ENCODE measurements at places on chromosomes 5 and 9.

- no peak overlapping the region for H3K4me3 ChIP-seq
- H3K27ac ChIP-seq = no peak overlapping the region
- no peak for DNase-seq
- no peaks in the 10 kb centered on the region for H3K4me1 ChIP-seq
These were observed 549.9 kb downstream of the IRX1 start for GRCh38 chr5:4145511-4145910.

DNA sequence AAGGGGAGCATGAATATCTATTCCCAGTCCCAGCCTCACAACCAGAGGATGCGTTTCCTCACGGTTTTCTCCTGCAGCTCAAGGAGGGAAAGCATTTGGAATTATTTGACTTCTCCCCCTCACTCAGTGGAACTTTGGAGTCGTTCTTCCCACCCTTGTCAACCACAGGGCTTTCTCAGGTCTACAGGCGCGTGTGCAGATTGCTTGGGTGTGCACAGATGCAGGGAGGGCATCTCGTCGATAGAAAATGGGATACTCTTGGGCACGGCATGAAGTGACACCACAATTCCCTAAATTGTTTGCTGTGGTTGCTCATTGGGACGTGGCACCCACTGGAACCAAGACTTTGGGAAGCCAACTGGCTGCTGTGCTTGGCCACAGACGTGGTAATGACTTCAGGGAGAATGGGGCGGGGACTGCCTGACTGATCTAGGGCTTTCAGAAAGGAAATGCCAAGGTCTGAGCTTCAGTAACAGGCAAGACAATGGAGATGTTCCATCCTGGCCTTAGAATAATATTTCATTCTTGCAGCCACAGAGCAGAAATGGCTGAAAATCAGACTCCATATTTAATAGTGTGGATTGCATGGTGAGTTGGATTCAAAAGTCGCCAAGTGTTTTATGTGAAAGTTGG, 12.2 kb upstream of the OBP2B start:
- no peak for DNase-seq
- H3K4me3 ChIP-seq = no peak overlapping the region

DNA sequence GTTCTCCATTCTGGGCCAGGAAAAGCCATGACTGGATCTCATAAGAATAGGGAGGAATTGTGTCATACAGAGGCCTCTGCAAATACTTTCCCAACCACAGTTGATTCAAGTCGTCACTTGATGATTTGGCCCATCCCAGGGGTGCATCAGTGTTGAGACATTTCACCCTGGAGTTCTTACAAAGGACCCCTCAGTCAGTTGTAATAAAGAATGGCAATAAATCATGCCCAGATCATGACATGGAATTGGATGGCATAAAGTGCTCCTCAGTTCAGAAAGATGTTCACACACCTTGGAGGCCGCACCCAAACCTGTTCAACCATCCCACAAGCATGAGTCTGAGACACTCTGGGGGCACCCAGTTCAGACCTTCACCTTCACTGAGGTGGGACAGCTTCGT, 168.1 kb downstream of the NR3C1 start:
- H3K36me3 ChIP-seq = no peaks in the 10 kb centered on the region
- no peak overlapping the region for H3K4me3 ChIP-seq
- no peaks in the 10 kb centered on the region for H3K27me3 ChIP-seq
- H3K27ac ChIP-seq = no peak overlapping the region
- no peak for DNase-seq
- H3K4me1 ChIP-seq = no peaks in the 10 kb centered on the region

GRCh38 chr5:126354012-126354857, 69.0 kb upstream of the GRAMD2B start:
- H3K4me1 ChIP-seq = peaks cover 3% of the 10 kb centered on the region
- H3K36me3 ChIP-seq = no peaks in the 10 kb centered on the region
- no peak for DNase-seq

DNA sequence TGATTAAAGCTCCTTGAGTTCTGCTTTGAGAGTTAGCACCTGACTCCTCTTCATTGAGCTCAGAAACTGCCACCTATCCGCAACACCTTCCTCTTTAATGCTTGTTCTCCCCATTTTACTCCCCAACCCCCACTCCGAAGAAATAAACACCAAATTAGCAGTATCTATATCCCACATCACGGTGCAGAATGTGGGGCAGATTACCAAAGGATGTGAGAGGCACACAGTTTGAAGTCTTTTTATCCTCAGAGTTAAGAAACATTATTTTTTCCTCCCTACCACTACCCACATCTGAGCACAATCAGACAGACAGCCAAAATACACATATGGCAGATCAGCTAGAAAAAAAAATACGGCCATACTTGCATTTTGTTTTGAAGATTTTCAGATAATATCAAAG, 26.1 kb upstream of the IL7R start:
- H3K27ac ChIP-seq = no peak overlapping the region
- H3K27me3 ChIP-seq = no peaks in the 10 kb centered on the region
- no peaks in the 10 kb centered on the region for H3K36me3 ChIP-seq
- H3K4me1 ChIP-seq = no peaks in the 10 kb centered on the region

GRCh38 chr9:17862101-17862500, 283.2 kb downstream of the SH3GL2 start:
- no peak for DNase-seq
- H3K36me3 ChIP-seq = no peaks in the 10 kb centered on the region
- H3K27me3 ChIP-seq = no peaks in the 10 kb centered on the region
- H3K4me1 ChIP-seq = no peaks in the 10 kb centered on the region
- H3K27ac ChIP-seq = no peak overlapping the region

DNA sequence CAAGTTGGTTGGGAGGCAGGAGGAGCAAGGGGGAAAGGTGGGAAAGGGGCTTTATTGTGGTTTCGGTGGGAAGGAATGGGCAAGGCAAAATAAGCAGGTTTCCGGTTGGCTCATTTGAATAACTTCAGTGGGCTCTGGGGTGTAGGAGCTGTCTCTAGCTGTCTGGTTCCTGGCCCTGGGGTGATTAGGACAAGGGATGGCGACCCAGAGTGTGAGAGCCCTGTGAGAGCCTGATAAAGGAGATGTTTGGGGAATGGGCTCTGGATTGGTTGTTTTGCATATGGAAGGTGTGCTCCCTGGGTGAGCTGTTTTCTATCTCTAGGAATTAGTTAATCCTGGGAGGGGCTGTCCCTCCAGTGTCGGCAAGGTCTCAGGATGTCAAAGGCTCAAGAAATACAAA, 15.4 kb downstream of the ANKRD34B start:
- H3K27ac ChIP-seq = no peak overlapping the region
- no peaks in the 10 kb centered on the region for H3K27me3 ChIP-seq
- H3K4me1 ChIP-seq = no peaks in the 10 kb centered on the region
- H3K4me3 ChIP-seq = no peak overlapping the region
- DNase-seq = no peak
